ENCODE measurements at places on chromosomes 2 and 18. TPM values are rescaled to one million over a fixed set of nuclear protein-coding genes. Genes with fewer than 3 reads are reported as not detected.

GRCh38 chr2:109046925-109047508 is 58.0 kb upstream of the EDAR start:
- peak; percentile 20 for DNase-seq

GRCh38 chr2:47767880-47768609 is 14.9 kb upstream of the MSH6 start:
- DNase-seq: peak; percentile 54

Gene SMYD1
- total RNA-seq: 0.77 TPM

DNA sequence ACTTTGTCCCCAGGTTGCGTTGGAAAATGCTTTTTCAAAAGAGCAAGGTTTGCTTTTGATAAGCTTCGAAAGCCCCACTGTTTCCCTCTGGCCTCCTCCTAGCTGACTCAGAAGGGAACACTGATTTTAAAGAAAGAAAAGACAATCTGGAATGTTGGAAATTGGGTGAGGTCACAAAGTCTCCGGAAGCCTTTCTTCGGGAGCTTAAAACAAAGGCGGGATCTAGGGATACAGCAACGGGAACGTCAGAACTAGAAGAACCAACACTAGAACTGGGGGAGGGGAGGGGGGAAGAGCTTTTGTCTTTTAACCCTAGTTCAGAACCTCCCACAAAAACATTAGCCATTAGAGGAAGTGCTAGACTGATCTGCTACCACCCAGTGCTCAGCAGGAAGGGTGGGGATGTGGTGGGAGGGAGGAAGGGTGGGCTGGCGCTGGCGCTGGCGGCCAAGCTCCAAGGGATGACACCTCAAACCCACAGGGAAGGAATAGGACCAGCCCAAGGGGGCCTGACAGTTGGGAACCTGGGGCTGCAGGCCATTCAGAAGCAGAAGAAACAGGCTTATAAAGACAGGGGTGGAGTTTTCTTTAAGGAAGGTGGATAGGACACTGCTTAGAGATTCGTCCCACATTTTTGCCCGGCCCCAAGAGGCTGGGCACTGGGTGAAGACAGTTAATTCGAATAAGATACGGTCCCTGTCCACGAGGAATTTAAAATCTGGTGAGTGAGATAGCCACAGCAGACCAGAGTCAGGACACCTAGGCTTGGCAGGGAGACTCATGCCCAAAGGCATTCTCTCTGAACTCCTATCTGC is 1.7 kb downstream of the TMSB10 start:
- peak; percentile 68 for DNase-seq

GRCh38 chr2:120659275-120659977 is 76.2 kb upstream of the GLI2 start:
- DNase-seq: no peak

DNA sequence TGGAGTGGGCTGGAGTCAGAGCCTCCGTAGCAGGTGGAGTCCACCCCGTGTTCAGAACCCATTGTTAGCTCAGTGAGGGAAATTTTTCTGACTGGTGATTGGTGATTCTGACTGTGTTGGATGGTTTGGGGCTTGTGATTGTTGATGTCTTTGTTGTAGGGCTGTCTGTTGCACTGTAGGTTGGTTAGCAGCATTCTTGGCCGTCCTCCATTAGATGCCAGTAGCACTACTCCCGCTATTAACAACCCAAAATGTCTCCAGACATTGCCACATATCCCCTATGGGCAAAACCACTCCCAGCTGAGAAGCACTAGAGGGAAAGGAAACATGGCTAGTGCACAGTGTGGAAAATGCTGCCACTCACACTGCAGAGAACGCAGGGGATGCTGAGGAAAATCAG is 51.7 kb downstream of the ARMC9 start:
- DNase-seq: no peak

Gene ARHGAP28
- total RNA-seq: 1.8 TPM

- DNase-seq: no peak
These were observed 126.6 kb upstream of the PDE1A start for GRCh38 chr2:182553483-182553882.

Gene SLC9A4
- not detected for total RNA-seq

GRCh38 chr2:22855761-22856184 is 529.2 kb upstream of the KLHL29 start:
- no peak for DNase-seq

DNA sequence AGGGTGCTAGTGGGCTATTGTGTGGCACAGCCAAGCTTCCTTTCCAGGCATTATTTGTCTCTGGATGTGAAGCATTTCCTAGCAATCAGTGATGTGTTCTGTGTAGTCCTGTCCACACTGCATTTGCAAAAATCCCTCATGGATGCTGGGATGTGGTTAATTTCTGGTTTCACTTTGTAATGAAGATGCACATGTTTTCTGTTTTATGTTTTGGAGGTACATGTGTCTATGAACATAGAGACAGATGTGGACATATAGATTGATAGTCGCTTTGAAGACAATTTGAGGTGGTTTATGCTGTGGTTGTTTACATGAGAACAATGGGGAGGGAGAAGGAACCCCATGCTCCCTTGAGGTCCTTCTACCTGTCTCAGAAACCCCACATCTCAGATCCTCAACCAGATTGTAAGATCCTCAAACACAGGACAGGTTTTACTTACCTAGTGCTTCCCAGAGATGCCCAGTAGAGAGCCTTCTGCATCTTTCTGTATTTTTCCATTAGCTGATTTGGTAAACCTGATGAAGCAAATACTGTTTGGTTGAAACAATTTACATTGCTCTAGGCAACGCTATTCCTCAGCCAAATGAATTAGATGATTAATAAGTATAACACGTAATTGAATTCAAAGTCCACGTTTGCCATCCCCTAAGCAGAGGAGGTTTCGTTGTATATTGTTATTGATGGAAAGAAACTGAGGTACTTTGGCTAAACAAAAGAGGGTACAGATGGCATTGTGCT is 204.4 kb downstream of the SPP2 start:
- DNase-seq: no peak

Gene SIX2
- not detected for total RNA-seq

GRCh38 chr2:64404743-64405142 is 49.2 kb upstream of the LGALSL start:
- DNase-seq: no peak

- DNase-seq: no peak
These were observed 188.2 kb downstream of the MTX2 start for GRCh38 chr2:176457481-176457880.

DNA sequence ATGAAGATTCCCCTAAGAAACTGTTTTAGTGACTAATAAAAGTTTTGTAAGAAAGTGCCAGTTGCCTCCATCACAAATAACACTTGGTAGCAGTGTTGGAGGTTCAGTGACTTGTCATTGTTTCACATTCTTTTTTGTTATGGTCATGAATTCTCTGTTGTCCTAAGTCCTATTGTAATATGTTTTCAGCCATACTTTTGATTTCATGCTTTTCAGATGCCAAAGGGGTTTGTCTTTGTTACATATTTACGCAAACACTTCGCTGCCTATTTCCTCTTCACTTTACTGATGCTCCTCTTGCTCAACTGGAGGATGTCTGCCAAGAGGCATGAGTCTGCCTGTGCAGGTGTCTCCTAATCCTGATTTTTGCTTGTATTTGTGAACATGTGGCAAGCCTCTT is 66.6 kb downstream of the PHLPP1 start:
- DNase-seq: no peak

DNA sequence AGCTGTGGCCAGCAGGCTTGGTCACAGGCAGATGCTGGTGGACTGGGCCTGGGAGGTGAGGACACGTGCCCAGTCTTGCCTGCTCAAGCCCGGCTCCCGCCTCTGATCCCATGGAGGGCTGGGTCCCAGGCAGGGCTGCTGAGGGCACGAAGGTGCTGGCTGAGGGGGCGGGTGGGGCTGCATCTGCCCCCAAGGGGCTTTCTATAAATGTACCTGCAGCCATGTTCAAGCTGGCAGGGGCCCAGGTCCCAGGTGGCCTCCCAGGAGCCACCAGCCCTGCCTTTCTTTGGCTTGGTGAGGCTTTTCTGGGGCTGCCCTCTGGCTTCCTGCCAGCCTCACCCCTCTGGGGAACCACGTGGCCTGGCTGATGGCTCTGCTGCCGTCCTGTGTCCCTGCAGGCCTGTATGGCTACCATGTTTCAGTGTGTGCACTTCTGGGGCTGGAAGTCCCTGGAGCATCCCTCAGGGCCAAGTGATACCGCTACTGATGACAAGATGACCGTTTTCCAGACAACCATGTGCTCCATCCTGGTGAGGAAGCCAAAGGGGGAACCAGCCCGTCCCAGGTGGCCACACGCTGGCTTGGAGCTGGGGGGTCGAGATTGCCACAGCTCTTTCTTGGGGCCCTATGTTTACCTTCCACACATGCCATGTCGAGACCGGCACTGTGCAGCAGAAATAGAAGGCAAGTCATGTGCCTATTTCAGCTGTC is 23.2 kb downstream of the HJURP start:
- no peak for DNase-seq

Gene RESP18
- total RNA-seq: not detected

DNA sequence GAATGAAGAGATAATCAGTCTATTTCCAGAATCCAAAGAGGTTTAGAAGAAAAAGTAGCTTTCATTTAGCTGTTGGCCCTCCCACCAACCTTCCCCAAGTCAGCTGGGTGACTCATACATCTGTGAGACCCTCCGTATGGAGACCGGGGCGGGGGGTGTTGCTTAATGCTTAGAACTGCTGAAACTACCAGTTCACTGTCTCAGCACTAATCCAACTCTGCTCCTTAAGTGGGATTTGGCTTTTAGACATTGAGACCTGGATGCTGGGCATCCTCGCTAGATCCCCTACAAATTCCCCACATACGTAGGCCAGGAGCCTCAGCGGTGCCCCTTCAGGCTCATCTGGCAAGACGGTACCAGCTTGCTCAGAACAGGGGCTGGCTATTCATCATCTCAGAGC is at the start of gene SAG:
TSS of gene SAG (plus strand) at position 252 of the 400 bp plus-strand sequence. CDS start 1,374 bp downstream, outside the sequence.
- no peak for DNase-seq

DNA sequence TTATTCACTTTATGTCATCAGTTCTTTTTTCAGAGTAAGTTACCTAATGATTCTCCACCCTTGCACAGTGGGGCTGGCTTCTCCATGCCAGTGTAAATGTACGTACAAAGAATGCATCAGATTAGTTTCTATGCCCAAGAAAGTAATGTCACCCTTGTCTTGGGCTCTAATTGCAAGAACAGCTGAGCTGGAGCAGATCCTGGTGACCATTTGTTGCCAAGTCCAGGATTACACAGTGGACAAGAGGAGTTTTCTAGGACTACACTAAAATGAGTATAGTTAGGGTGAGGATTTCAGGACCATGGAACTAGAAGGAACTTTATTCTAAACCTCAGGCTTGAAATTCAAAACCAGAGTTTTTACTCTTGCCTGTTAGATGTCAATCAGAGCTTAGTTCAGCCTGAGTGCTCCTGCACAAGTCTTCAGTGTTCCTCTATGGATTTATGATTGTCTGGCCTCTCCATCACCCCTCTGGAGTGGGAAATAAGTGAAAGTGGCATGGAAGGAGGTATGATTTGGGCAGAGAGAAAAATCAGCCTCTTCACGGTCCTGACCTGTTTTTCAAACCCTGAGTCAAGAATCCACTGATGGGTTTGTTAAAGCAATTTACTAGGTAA is 29.8 kb downstream of the PCBP1 start:
- no peak for DNase-seq

DNA sequence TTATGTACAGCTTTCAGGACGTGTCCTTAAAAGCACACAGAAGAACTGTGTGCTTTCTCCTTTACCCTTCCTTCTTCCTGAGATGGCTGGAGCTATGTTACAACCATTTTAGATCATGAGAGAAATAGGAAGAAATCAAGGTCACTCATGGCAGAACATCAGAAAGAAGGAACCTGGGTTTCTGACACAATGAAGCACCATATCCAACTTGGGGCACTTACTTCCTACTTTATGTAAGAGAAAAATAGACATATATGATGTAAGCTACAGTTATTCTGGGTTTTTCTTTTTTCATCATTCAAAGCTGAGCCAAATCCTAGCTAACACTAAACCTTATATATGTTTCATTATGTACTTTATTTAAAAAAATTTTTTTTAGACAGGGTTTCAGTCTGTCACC is 79.5 kb downstream of the FAM161A start:
- no peak for DNase-seq

GRCh38 chr2:181466661-181467576 is 9.7 kb downstream of the ITGA4 start:
- peak; percentile 65 for DNase-seq

GRCh38 chr2:168056242-168056787 is 191.1 kb downstream of the STK39 start:
- DNase-seq: no peak

DNA sequence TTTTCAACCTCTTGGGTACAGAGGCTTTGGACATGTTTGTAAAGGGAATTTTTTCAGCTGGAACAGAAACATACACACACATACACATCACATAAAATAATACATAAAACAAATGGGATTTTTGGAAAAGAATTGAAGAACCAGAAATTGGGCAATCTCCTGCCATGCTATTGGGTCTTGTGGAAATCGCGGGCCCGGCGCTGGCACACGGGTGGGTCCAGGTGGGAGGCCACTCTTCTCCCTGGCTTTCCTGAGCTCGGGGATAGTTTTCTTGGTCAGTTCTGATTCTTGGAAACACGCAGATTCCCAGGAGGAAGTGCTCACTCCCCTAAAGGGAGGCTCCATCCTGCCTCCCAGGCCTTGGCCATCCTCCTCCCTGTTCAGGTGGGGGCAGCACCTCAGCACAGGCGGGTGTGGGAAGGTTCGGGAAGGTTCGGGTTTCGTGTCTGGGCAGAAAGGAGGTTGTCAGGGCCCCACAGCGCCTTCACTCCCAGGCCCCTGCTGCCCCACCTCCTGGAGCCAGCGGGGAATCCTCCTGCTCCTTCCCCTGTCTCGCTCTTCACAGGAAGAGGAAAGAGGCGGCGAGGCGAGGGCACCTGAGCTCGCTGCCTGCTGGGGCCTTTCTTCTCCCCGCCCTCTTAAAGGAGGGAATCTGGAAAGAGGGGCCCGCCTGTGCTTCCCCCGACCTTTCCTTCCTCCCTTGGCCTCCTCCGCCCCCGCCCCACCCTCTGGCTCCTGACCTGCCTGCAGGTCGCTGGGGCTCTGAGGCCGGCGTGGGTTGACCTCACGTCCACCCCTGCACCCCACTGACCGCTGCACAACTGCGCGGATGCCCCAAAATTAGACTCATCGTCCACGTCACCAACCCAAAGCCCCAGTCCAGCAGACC is 97.8 kb upstream of the PXDN start:
- no peak for DNase-seq

DNA sequence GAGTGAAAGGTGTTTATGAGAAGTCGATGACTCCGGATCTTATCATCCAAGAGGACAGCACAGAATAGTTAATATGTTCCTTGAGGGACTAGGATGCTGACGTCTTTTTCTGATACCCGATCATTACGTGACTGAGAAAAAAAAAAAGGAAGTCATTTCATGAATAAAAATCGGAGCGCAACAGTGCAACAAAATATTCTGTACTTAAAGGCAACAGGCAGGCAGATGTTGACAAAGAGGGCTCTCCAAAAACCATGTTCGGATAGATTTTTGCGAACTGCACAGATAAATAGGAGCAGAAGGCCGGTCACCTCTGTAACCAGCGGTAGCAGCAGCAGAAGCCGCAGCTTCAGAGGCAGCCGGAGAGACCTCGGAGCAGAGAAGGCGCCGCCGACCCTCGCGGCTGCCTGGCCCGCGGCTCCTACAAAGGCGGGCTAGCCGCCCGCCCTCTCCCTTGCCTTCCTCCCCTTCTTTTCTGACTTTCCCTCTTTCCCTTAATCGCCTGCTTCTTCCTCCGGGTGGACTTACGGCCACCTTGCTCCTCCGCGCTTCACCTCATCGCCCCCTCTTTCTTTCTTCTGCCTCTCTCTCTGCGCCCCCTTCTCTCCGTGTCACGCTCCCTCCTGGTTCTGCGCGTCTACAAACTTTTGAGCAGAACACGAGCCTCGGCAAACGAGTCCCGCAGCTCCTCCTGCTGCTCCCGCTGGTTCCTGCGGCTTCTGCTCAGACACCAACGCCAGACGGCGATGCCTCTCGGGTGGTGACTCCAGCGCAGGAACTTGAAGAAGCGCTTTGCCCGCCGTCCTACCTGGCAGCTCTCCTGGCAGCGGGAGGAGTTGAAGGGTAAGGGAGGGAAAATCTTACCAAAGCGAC is at the start of gene ADCYAP1:
TSS of gene ADCYAP1 (plus strand) at position 654 of the 873 bp plus-strand sequence. CDS start 516 bp downstream, outside the sequence.
- DNase-seq: peak; percentile 11
